Uterus (tissue), 4 donors: ENCODE measurements at places on chromosomes 7 and 10.

DNA sequence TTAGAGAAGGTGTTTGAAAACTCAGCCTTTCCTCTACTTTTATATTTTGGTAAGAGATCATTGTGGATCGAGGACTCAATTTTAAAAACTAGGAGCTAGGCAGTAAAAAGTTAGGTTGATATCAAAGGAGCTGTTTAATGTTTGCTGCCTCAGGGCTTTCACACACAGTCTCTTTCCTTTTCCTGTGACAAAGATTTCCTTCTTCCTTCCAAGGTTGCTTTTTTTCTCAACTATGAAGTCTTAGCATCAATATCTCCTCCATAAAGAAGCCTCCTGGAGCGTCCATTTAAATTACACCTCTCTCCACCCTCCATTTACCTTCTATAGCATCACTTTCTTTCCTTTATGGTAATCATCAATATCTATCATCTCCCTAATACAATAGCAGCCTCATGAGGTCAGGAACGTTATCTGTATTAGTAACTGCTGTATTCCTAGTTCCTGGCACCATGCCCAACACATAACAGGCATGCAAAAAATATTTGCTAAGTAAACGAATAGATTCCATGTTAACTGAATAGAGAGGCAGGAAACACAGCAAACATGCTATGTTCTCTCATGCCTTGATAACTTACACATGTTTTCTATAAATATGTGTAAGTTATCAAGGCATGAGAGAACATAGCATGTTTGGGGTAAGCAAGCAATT is 48.5 kb downstream of the GNAT3 start:
- no peak for DNase-seq

DNA sequence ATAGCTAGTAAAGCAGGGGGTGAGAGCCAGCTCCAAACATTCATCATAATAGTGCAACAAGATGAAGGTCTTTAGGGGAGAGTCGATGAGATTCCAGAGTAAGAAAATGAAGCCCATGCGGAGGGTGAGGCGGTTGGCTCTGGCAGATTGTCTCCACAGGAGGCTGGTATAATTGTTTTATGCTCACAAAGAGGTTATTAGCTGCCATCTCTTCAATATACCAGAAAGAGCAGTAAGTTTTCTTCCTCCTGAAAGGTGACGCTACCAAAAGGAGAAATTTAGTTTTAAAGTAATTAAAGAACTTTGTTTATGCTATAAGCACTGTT is 59.2 kb upstream of the KCNIP2 start:
- no peak for DNase-seq

DNA sequence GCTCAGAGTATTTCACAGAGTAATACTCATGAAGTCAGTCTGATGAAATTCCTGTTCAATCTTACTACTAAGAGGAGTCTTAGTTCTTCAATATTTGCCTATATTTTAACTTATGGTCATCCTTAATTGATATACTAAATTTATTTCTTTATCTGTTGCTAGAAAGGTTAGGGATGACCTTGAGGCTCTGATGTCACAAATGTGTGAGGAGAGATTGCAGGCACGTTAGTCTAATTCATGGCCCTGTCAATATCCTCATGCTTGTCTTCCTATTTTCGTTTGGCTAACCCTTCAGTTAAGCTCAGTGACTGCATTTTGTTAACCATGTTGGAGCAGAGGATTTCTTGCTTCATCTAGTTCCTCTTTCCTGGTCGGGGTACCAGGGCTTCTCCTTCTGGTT is 704.7 kb upstream of the COBL start:
- DNase-seq, result no peak

DNA sequence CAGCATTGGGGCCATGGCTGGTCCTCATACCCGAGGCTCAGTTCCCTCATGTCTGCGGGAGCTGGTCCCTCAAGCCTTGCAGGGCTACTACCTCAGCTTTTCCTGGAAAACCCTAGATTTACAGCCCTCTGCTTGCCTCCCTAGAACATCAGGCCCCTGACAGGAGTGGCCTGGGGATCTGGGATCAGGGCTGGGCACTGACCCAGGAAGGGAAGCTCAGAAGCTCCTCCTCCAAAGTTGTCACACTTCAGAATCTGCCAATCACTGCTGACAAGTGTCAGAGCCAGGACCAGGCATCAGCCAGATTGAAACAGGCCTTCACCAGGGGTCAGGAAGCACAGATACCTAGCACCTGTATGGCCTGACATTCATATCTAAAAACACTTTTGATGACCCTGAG is 115.2 kb downstream of the GRID1 start:
- DNase-seq, result no peak

DNA sequence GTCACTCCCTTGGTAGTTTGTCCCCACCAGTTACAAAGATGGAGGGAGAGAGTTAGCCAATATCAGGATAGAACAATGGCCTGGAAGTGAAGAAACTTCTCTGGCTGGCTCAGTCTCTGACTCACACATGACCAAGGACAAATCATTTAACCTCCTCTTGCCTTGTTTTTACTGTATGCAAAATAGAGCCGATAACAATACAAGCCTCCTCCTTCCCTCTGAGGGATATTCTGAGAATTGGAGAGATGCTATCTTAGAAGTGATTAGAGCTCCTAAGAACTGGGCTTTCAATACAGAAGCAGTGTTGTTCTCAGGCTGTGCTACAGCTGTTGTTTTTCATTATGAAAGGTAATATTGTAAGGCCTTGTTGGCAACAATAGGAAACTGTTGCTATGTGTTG is 87.7 kb upstream of the EGR2 start:
- DNase-seq, result no peak

GRCh38 chr10:28091913-28092312 is 93.0 kb upstream of the ODAD2 start:
- no peak for DNase-seq
